ENCODE measurements at places on chromosomes 16 and 17.

DNA sequence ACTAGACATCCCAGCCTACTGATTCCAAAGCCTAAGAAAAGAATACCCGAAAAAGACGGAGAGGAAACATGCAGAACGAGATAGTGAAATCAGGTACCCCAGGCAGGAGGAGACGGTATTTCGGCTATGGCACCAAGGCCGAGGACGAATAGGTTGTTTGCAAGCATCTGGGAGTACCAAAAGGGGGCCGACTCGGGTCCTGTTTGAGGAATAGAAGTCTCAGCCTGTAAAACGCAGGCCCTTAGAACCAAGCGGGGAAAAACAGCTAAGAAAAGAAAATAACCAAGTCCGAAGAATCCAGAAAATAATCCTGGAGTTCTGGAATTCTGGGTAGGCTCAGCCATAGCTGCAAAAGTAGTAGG lies 537 bp downstream of the SLC35B1 start:
- no peak for DNase-seq

- no peak for DNase-seq
These were observed 13.8 kb upstream of the ZNF423 start for GRCh38 chr16:49869731-49870130.

DNA sequence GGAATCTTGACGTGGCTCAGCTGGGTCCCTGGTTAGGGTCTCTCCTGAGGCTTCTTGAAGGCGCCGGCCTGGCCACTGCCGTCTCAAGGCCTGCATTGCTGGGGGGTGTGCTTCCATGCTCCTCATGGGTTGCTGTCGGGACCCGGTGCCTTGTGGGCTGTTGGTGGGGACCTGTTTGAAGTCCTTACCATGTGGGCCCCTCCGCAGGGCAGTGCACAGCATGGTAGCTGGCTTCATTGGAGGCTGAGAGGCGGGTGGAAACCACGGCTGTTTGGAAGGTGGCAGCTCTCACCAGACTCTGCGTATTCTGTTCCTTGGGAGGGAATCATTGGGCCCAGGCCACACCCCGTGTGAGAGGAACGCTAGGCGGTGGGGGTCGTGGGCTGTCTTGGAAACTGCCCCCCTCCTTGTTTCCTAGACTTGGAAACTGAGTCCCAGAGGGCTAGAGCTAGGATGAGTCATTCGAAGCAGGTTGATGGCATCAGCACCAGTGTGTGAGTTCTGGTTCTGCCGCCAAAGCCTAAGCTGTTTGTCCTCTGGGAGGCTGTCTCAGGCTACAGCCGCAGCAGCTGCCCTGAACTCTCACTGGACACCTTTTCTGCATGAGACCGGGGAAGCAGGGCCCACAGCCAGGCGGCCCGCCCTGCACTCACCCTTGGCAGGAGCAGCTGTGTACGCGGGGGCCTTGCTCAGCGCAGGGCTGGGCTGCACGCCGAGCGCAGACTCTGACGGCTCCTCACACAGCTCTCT lies 35.2 kb downstream of the ZNF750 start:
- DNase-seq = no peak

DNA sequence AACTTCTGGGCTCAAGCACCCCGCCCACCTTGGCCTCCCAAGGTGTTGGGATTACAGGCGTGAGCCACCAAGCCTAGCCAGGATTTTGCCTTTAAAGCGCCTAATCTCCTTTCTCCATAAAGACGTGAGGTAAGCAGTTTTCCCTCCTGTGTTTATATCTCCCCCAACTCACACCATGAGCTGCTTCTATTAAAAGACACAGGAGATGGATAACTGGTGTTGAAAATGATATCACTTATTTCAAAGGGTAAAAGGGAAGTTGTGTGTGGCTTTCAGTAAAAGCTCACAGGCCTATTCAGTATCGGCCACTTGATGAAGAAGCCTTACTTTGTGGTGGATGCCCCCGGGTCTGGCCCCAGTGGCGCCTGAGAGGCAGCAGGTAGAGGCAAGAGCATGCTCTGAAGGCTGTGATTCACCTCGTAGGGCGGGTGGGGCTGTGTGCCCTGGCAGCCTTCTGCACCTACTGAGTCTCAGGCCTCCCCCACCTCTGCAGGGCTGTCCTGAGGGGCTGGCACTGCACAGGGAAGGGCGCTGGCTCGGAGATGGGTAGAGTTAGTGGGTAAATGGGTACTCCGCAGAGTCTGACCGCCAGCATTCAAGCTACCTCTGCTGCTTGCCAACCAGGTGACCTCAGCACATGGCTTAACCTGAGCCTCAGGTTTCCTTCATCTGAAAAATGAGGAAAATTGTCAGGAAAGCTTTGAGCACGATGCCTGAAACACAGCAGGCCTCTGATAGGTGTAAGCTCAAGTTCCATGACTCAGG lies 146.8 kb downstream of the CLEC16A start:
- no peak for DNase-seq

DNA sequence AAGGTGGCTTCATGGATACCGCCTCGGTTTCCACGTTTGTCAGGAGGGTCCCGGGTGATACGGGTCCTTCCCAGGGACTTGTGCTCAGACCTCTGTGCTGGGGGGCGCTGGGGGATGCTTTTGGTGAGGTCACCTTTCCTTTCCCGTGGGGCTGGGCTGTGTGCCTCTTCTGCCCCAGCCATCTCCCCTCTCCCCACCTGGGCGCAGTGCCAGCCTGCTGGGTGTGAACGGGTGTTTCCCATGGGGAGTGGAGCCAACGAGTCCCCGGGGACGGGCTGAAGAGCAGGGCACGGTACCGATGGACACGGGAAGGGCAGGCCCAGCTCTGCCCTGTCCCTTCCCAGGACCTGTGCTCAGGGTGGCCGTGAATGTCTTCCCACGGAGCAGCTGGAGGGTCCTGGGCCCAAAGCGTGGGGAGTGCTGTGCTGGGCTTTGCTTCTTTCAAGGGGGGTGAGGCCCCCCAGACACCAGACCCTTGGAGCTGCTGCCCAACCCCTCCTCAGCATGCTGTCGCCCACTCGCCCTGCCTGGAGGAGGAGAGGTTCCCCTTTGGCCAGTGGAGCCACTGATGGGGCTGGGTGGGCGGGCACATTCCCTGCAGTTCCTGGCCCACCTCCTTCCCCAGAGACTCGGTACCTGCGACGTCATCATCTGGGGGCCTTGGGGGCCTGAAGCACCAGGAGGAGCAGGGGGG lies 15.5 kb downstream of the TELO2 start:
- no peak for DNase-seq

GRCh38 chr16:29000019-29000418 lies 15.2 kb downstream of the LAT start:
- DNase-seq = no peak

GRCh38 chr17:70172923-70173322 lies 3.6 kb downstream of the KCNJ2 start:
- no peak for DNase-seq

GRCh38 chr17:18932360-18933055 lies 19.5 kb upstream of the SLC5A10 start:
- no peak for DNase-seq

- DNase-seq = no peak
These were observed 104.4 kb downstream of the CMIP start for GRCh38 chr16:81548876-81549546.

DNA sequence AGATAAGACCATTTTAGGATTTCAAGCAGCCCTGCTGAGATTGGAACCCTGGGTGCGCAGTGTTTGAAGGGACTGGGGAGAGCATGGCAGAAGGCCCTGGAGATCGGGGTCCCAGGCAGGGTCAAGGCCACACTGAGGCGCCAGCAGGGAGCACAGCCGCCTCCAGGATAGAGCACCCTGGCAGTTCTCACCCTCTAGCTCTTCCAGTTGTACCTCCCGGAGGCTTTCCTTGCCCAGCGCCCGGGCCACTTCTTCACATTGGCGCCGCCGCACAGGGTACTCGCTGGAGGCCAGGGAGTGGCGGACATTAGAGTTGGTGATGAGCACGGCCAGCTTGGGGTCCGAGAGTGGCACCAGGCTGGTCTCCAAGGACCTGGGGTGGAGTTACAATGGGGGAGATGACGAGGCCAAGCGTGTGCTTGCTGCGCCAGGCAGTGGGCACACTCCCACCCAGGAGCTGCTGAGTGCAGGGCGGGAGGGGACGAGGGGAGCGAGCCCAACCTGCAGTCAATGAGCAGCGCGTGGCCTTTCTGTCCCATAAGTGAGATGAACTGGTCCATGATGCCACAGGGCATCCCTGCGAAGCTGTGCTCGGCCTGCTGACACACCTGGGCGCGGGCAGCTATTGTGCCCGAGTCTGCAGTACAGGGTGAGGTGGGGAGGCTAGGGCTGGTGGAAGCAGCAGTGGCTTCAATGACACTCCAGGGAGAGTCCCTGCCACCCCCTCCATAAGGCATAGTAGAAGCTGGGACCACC lies 2.3 kb downstream of the GALK1 start:
- DNase-seq = no peak

GRCh38 chr17:49557312-49558024 lies 18.2 kb upstream of the NXPH3 start:
- no peak for DNase-seq

DNA sequence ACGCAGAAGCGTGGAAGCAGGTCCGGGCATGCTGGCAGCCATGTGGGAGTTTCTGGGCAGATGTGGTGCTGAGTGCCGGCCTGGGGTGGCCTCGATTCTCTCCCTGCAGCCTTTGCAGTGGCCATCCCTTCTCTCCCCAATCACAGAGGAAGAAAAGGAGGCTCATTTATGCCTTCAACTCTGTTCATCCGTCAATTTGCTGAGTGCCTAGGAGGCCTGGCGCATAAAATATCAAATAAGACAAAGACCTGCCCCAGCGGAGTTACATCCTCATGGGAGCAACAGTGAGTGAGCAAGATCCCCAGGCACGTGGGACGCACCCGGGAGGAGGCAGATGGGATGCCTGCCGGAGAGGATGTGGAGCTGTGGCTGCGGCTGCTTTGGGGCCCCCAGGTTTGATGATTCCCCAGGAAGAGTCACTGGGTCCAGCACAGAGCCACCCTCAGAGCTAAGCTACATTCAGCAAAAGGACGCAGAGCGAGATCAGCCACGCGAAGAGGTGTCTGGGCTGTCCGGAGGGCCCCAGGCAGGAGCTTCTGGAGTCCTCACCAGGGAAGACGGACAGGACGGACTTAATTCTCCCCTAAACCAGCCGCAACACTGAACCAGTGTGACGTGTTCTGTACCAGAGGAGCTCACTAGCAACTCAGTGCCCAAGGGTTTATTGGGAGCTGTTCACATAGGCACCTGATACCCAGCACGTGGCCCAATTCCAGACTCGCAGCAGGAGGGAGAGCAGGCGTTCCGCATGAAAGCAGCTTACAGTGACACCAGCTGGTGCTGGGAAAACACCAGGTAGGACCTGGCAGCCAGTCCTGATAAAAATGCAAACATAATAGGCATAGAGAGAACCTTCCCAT lies 11.3 kb downstream of the CA5A start:
- peak; percentile 93 for DNase-seq

DNA sequence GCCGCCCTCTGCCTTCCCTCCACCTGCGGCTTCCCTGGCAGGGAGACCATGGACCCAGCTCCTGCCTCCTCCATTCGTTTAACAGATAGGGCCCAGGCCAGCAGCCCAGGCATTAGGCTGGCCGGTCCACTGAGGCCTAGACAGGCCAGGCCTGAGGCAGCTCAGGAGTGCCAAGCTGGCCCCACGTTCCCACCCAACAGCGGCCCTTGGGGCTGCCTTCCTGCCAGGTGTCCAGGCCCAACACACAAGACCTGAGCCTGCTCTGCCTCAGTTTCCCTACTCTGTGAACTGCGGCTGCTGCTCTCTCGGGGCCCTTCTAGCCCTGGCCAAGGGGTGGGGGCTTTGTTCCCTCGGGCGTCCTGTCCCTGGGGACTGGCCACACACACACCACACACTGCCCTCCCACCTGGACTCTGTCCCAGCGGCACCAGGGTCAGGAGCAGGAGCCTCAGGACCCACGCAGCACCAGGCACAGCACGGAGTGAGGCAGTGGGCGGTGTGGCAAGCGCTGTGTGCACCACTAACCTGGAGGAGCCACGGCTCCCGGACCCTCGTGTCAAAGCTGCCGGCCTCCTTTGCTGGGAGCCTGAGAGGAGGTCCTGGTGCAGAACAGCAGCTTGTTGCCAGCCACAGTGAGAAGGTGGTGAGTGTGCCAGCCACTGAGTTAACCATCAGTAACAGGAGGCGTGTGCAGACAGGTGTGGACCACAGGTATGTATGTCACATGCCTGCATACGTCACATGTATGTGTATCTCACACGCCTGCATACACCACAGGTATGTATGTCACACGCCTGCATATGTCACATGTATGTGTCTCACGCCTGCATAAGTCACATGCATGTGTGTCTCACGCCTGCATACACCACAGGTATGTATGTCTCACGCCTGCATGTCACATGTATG lies 14.6 kb upstream of the CDH15 start:
- DNase-seq = no peak

DNA sequence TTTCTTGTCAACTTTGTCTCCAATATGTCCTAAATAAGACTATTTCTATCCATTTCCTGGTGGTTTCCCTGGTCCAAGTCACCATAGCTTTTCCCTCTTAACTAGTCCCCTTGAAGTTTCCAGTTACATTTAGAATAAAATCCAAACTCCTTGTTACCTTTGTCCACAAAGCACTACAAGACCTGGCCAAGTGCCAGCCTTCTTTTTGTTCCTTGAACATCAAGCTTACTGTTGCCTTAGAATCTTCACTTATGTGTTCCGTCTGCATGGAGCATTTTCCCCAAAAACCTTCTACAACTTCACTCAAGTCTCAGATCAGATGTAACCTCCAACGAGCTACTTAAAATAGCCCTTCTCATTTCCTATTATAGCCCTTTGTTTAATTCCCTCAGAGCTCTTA lies 101.4 kb downstream of the ITFG1 start:
- no peak for DNase-seq

DNA sequence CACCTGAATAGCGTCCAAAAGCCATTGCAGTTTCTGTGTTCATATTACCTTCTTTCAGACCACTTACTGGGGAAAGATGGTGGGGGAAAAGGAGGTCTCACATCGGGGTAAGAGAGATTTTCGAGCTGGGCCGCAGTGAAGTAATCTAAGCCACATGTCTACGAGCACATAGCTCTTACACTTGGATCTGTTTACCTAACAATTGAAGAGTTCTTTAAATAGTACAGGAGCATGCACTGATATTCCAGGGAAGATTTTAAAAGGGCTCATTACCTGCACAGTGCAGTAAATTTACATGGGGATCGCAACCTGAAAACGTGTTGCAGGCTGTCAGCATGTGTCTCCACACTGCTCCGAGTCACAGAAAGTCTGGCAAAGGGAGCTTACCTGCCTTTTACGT lies 12.6 kb downstream of the MAF start:
- no peak for DNase-seq

GRCh38 chr16:50573947-50574744 lies 25.9 kb downstream of the NKD1 start:
- no peak for DNase-seq
